ENCODE measurements at places on chromosomes 11 and 22.

- DNase-seq, result no peak
These were observed 614.9 kb upstream of the CADM1 start for GRCh38 chr11:116119158-116119557.

DNA sequence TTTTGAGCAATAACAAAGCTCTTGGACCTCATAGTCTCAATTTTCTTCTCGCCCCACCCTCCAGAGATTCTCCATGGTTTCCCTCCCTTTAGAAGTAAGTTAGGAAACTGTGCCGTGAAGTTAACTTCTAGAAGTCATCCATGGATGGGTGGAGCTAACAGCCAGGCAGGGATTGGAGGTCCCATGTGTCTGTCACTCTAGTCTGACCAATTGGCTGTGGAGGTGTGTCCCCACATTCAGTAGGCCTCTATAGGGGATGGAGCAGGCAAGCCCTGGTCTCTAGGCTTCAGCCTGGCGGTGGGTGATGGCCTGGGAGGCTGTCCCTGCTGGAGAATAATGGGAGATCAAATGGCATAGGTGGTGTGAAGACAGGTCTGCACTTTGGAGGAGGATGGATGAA, 50.7 kb downstream of the TP53I11 start:
- DNase-seq, result no peak

DNA sequence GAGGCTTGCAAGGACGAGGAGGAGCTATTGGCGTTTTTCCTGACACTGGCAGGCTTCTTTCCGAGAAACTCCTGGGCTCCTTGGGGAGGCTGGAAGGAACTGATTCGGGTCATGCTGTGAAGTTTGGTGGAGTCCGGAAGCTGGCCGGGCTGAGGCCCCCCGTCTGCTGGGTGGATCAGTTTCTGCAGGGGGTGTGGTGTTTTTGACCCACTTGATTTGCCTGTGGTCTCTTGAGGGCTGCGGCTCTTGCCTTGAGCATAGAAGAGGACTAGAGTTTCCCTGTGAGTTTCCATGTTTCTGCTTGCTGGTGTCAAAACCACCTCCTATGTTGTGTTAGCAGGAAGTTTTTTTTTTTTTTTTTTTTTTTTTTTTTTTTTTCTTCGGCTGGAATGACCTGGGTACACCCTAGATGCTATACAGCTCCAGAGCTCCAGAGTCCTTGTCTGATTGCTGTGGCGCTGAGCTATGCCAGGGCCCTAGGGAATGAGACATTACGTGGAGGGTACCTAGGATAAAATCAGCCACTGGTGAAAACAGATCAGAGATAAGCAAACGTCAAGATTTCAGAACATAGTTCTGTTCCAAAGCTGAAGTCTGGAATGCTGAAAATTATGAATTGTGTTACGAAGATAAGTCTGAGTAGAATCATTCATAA, 728 bp downstream of the TBC1D22A start:
- DNase-seq, result peak; percentile 54

DNA sequence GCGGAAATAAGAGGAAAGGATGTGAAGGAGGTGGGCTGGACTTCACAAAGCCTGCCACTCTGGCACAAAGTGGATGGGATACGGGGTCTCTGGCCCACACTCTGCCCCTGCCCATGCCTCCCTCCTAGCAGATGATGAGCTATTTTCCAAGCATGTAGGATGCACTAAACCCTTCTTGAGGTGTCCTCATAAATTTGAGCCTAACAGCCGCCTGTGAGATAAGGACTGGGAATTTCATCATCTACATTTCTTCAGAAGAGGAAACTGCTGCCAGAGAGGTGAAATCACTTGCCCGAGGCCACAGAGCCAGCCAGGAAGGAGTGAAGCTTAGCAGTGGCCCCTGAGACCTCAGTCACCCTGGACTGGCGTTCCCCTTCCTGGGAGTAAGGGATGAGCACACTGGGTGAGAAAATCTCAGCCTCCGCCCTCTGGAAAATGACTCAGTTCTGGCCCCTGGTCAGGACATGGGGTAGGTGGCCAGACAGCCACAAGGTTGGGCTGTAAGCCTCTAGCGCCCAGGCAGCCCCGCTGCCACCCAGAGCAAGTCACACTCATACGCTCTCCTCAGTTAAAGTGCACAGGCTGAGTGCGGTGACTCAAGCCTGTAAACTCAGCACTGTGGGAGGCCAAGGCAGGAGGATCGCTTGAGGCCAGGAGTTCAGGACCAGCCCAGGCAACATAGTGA, 27.9 kb downstream of the MB start:
- DNase-seq, result no peak

GRCh38 chr22:26564181-26564580, 25.8 kb downstream of the TPST2 start:
- no peak for DNase-seq

DNA sequence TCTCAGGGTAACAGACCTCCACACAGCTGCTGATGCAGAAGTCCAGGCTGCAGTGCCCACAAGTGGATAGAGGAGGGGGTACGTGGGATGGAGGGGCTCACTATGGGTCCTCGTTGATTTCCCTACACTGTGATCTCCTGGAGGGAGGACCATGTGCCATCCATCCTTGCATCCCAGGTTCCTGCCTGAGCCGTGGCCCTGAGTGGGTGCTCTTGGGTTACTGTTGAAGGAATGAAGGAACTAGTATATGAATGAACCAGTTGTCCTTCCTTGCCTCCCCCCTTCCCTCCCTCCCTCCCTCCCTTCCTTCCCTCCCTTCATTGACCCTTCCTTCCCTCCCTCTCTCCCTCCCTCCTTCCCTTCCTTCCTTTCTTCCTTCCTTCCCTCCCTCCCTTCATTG, 15.4 kb downstream of the APOBEC3B start:
- DNase-seq, result no peak

Measured in hindlimb muscle (tissue), 1 donor.